ENCODE measurements at places on chromosomes 2 and 18.

DNA sequence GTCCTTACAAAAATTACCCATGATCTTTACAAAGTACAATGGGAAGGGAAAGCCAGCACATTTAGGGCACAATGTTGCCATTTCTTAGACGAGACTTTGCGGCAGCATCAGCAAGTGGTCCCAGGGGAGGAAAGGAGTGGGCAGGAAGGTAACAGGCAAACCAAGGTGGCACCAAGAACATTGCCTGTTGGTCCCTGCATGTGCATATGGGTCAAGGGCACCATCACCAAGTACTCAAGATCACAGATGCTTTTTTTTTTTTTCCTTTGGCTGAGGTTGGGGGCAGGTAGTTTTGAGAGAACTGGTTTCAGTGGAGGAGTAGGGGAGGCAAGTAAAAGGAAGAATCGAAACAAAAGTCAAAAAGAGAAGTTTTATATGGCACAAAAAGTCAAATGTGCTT is 752 bp upstream of the CYTIP start:
- DNase-seq = no peak

DNA sequence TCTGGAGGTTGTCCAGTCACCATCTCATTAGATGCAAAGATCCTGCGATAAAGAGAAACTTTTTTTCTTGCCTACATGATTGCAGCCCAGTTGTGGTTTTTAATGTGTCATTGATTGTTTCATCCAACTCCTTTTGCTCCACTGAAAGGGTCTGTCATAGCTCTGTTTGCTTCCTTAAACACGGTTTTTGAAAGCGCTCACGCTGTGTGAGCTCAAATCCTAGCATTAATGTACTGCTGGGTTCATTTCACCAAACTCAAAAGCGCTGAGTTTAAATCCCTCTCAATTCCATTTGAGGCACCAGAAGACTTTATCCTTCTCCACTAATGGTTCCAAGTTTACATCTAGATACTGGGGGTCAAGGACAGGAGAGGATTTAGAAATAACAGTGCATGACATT is 53.6 kb downstream of the CDK15 start:
- no peak for DNase-seq

DNA sequence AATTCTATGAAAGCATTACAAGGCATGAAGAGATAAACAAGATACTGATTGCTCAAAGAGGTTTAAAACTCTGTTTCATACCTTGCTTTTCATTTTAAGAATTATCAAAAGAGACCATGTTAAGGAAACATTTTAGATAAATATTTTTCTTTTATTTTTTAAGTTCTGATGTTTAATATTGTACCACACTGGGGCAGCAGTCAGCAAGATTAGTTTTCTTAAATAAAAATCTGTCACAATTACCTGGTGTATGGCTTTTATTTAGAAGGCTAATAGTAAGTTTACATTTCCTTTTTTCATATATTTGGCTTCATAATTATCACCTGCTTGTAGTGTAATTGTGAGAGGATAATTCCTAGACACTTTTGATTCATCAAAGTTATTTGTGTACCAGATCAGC is 46.4 kb downstream of the ZNF804A start:
- DNase-seq = no peak

- DNase-seq = no peak
Measured at GRCh38 chr18:61475931-61476330, 142.7 kb downstream of the CDH20 start.

- DNase-seq = no peak
Measured at GRCh38 chr2:241064802-241065354, 37.2 kb downstream of the MTERF4 start.

GRCh38 chr2:173235947-173236803 is 118.5 kb upstream of the CDCA7 start:
- DNase-seq = no peak

GRCh38 chr2:5696945-5697521 is 4.8 kb downstream of the SOX11 start:
- no peak for DNase-seq

- DNase-seq = no peak
Measured at GRCh38 chr18:48736321-48737260, 197.8 kb downstream of the CTIF start.

- peak; percentile 42 for DNase-seq
Measured at GRCh38 chr2:159094173-159094737, 125.8 kb downstream of the TANC1 start.

Data from cerebellar cortex (tissue), 1 donor.